EH (cell line): ENCODE measurements at places on chromosomes 13 and 19.

DNA sequence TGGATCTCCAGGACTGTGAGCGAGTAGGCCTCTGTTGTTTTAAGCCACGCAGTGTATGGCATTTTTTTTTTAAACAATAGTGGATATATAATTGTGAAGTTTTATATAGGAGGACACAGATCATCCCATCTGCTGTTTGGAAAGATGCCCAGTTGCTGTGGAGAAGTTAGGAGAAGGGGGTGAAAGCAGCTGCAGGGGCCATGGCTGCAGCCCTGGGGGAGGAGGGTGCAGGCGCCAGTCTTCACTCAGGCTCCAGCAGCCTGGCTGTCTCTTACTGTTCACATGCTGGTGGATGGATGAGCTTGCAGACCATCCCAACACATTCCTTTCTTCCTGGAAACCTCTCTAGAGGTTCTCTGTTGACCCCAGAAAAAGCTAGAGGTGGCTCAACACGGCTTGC lies 242.3 kb downstream of the TEX29 start:
- no peak for DNase-seq

GRCh38 chr19:4456843-4457653 lies 546 bp downstream of the UBXN6 start:
- DNase-seq, result peak; percentile 75

DNA sequence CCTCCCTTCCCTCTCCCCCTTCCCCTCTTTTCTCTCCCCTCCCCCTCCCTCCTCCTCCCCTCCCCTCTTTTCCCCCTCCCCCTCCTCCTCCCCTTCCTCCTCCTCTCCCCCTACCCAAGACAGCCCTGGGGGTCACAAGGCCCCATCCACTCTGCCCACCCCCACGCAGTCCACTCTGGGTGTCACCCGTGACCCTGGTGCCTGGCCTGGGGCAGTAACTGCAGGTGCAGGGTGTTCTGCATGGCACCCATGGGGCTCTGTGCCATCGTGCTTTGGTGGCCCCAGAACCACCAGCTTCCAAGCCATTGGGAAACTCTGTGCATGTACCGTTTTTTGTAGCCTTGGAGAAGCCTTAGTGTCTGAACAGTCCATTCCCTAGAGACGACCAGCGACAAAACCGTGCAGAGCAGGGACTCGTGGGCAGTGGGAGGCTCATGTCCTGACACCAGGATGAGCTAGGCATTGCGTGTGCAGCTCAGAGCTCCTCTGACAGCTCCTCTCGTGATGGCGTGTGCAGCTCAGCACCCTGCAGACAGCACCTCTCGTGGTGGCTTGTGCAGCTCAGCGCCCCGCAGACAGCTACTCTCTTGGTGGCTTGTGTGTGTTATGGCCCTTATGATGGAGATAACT lies 43.7 kb upstream of the F7 start:
- DNase-seq, result no peak

DNA sequence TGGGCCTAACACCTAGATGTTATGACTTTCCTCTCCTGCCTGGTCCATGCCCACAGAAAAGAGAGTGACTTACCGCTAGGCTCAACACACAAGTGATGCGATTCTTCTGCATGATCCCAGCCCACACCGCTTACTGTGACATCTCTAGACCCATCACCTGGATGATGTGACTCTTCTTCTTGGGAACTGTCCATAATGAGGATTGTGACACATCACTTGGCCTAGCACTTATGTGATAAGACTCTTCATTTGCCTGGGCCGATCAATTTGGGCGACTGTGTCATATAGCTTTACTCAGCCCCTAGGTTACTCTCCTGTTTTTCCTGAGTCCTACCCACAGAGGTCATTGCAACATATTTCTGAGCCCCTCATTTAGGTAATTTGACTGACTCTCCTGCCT lies 19.9 kb upstream of the ZNF681 start:
- DNase-seq, result no peak

GRCh38 chr19:47653856-47654255 lies 44.9 kb downstream of the BICRA start:
- DNase-seq, result no peak

DNA sequence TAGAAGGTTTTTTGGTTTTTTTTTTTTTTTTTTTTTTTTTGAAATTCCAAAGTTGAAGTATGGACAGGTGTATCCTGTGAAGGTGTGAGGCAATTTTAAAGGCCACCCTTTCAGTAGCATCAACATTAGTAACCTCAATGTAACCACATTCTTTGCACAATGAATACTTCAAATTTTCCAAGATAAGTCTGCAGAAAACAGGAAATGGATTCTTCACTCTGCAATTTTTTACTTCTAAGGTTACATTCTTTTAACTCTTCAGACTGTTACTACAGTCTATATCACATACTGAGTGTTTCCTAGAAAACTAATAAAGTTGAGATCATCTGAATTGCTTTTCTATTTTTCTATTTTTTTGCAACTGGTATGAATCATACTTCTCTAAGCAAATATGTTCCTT lies 569.0 kb upstream of the GPC6 start:
- no peak for DNase-seq

DNA sequence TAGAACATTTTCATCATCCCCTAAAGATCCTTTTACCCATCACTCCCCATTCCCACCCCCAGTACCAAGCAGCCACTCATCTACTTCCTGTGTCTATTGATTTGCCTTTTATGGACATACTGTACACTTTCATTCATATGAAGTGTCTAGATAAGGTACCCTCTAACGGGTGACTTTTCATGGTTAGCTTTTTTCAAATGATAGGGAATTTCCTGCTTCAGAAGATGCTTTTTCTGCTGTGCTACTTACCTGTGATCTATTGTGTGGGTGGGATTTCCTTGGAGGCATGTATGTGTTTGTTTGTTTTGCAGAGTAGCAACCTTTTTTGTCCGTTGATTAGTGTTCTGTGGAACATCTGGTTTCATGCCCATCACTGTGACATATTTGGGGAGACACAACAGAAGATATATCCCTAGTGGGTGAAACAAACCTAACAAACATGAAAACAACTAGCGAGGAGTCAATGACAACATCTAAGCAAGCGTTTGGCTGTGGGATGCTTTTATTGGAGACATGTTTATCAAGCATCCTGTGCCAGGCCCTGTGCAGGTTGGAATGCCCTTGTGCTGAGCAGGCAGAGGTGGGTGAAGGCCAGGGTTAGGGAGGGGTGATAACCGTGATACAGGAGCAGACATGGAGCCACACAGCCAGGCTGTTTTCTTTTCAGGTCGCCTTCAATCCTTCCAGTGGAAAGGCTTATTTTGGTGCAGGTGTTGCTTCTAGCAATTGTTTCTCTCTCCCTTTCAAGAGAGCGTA lies 17.6 kb downstream of the SPINT2 start:
- peak; percentile 43 for DNase-seq

DNA sequence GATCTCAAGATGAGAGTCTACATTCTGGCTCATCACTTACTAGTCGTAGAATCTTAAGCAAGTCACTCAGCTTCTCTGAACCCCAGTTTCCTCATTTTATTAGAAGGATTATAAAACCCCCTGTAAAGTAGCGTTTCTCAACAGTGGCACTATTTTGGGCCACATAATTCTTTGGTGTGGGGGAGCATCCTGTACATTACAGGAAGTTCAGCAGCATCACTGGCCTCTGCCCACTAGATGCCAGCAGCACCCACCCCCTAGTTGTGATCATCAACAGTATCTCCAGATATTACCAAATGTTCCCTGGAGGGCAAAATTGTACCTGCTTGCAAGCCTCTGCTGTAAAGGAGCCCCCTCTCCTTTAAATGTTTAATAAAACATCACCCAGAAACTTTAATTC lies 22.6 kb downstream of the STARD13 start:
- peak; percentile 34 for DNase-seq

- DNase-seq, result peak; percentile 87
These were observed 5.3 kb upstream of the GPR183 start for GRCh38 chr13:99312493-99312883.

DNA sequence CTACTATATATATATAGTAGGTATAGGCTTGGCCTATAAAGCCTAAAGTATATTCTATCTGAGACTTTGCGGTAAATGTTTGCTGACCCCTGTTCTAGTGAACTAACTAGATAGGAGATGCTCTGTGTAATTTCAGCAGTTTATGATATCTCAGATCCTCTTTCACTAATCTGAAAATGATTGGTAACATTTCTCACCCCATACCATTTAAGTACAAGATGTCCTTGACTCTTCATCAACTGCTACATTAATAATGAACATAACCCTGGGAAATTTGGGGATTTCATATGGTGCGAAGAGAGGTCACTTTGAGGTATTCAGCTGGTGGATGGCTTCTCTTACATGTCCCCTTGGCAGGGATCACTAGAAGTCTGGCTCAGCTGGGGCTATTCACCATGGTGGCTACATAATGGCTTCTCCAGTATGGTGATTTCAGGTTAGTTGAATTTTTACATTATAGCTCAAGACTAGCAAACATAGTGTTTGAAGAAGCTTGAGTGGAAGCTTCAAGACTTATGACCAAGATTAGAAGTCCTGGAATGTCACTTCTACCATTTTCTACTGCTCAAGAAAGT lies 103.6 kb upstream of the MYCBP2 start:
- no peak for DNase-seq

GRCh38 chr13:97333983-97334382 lies 100.0 kb upstream of the RAP2A start:
- no peak for DNase-seq

DNA sequence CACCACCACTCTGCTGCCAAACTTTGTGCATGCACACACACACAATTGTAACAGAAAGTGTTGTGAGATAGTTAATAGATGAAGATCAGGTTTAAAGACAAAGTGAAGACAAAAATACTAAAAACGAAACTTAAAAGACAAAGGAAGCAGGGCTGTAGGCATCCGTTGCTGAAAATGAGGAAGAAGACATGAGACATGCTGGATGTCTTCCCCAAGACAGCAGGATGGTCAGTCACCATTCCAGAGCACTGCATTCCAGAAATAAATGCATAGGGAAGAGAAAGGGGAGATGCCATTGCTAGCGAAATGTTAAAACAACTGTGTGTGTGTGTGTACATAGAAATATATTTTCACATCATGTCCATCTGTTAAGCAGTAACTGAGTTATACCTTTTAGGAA lies 520.1 kb downstream of the SUCLA2 start:
- peak; percentile 59 for DNase-seq

GRCh38 chr19:48716562-48717291 lies 2.8 kb downstream of the MAMSTR start:
- DNase-seq, result peak; percentile 68

GRCh38 chr13:97435794-97436193 lies 1.8 kb downstream of the RAP2A start:
- peak; percentile 14 for DNase-seq

- peak; percentile 88 for DNase-seq
These were observed 270.4 kb downstream of the ENOX1 start for GRCh38 chr13:43516401-43516833.

DNA sequence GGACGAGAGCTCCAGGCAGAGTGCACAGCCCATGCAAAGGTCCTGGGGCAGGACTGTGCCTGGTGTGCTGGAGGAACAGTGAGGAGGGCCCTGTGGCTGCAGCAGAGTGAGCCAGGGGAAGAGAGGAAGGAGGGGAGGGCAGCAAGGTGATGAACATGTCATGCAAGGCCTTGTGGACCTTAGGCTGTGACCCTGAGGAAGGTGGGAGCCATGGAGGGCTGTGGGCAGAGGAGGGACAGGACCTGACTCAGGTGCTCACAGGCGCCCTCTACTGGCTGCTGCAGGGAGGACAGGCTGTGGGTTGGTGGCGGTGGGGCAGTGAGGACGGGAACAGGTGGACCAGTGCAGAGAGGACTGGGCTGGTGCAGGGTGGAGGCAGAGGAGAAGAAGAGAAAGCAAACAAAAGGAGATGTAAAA lies 170.3 kb downstream of the PTPRS start:
- DNase-seq, result no peak

- DNase-seq, result no peak
These were observed 149.2 kb downstream of the COL4A1 start for GRCh38 chr13:110157718-110158117.

- peak; percentile 6 for DNase-seq
These were observed 1422.1 kb downstream of the PCDH9 start for GRCh38 chr13:65808061-65808460.

GRCh38 chr19:10604460-10604980 lies 17.4 kb upstream of the AP1M2 start:
- peak; percentile 59 for DNase-seq

DNA sequence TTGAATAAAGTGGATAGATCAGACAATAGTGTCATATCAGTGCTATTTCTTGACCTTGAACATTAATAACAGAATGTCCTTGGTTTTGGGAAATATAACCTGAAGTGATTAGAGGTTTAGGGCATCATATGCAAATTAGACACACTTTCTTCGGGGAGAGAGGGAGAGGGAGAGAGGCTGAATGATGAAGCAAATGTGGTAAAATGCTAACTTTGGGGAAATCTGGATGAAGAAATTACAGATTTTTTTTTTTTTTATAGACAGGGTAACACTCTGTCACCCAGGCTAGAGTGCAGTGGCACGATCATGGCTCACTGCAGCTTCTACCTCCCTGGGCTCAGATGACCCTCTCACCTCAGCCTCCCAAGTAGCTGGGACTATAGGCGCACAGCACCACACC lies 3.9 kb upstream of the NCR1 start:
- DNase-seq, result no peak

- DNase-seq, result no peak
These were observed 93.2 kb downstream of the LHFPL6 start for GRCh38 chr13:39509616-39510315.

DNA sequence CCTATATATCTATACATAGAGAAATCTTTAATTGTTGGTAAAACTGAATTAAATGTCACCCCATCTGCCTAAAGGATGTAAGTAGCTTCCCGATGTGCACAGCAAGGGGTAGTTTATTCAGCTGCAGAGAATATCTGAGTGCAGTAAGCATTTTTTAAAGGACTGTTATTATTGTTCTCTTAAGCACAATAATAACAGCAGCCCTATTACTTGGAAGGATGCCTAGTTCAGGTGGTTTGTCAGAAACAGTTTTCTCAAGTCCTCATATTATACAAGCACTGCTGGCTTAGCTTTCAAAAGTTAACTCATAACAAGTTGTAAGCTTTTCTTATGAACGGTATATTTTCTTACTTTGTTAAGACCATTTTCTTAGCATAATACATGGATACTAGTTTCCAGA lies 142.6 kb downstream of the CRYL1 start:
- DNase-seq, result no peak

- DNase-seq, result peak; percentile 71
These were observed 665 bp downstream of the GPX4 start for GRCh38 chr19:1104311-1105007.

DNA sequence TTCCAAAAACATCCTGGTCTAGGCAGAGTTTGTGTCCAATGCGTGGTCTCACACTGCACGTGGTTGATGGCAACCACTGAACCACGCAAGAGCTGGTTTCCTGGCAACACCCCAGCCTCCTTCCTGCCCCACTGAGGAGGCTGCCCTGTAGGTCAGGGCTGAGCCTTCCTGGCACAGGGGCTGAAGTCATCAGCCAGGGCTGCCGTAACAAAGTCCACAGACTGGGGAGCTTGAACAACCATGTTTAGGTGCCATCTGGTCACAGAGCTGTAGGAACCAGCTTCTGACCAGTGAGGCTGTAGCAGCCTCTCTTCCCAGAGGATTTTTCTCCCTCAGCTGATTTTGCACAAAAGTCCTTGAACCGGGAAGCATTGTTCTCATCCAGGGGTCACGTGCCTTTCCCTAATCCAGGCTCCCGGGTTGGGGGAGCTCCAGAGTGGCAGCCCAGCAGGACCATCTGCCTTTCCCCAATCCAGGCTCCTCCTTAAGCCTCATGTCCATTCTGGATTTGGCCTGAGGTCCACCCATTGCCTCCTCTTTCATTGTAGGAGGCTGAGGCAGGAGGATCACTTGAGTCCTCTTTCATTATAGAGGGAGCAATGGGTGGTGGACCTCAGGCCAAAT lies 53.9 kb downstream of the CHST8 start:
- no peak for DNase-seq
